Activated CD4-positive, alpha-beta T cell treated with anti-CD3 and anti-CD28 coated beads, Interleukin-2, amount 10 ng/mL, durations not matched to agents 7 days and 5 days (primary cell): ENCODE measurements at places on chromosomes 7 and 10. TPM values are rescaled to one million over a fixed set of nuclear protein-coding genes. Genes with fewer than 3 reads are reported as not detected.

- no peak for DNase-seq
Measured at GRCh38 chr10:27944005-27944404, 54.9 kb downstream of the ODAD2 start.

DNA sequence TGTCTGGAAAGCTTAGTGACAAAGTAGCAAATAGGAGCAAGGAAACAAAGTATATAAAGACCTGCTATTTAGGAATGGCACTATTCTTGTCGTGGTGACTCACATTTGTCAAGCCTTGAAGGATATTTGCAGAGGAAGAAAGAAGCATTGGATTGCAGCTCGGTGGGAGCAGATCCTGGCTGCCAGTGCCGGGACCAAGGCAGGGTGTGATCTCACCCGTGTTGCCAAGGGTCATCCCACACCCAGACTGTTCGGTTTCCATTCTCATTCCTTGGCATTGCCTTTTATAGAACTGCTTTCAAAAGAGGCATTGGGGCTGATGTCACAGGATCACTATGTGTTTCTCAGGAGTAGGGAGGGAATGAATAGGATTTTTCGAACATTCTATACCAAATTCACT lies 176.2 kb downstream of the GALNT17 start:
- DNase-seq: no peak

FXYD4 gene
- not detected for total RNA-seq

DNA sequence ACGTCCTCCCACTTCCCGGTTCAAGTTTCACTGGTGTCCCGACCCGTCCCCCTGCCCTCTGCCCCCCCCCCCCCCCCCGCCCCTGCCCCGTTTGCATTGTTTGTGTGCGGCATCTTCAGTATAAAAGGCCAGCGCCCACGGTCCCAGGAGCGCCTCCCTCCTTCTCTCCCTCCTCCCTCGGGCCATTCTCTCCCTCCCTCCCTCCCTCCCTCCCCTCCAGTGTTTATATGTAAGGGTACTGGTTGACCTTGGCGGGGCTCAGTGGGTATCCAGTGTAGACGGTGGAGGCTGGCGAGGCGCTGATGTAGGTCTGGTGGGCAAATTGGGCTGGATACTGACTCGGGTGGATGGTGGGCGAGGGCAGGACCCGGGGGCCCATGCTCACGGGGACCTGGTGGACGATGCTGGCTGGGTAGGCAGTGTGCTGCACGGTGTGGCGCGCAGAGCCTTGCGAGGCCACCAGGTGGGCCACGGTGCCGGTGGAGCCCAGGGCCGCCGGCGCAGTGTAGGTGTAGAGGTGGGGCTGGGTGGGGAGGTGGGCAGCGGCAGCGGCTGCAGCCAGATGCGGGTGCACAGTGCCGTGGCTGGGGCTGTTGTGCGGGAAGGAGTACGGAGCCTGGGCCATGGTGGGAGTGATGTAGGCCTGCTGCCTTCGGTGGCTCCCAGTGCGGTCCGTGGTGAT lies 49.4 kb downstream of the CLEC2L start:
- DNase-seq: no peak

DNA sequence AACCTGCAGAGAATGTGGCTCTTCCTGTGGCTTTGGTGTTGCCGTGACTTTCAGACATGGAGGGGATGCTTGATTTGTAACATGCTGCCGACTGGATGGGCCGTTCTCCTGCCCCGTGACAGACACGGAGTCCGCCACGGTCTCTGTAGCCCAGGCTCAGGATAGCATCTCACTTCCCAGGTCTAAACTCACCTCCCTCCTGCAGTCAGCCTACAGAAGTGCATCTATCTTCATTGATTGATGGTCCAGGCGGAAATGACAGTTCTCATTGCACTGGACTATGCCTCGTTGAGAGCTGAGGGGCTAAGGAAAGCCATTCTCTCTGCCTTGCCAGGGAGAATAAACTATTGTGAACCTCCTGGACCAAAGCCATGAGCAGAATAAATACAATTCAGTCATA lies 77.5 kb downstream of the CHN2 start:
- DNase-seq: no peak

DNA sequence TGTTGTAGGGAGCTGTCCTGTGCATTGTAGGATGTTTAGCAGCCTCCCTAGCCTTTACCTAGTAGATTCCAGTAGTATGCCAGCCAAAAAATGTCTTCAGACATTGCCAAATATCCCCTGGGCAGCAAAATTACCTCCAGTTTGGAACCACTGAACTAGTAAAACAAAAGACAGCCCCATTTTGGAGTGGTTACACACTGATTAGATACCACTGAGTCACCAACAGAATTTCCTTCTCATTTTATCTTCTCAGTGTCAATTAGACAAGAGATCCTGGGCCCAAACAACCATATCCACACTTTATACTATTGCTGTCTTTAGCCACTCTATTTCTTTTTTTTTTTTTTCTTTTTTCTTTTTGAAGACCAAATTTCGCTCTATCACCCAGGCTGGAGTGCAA lies 3.5 kb upstream of the CCDC6 start:
- DNase-seq: no peak

DNA sequence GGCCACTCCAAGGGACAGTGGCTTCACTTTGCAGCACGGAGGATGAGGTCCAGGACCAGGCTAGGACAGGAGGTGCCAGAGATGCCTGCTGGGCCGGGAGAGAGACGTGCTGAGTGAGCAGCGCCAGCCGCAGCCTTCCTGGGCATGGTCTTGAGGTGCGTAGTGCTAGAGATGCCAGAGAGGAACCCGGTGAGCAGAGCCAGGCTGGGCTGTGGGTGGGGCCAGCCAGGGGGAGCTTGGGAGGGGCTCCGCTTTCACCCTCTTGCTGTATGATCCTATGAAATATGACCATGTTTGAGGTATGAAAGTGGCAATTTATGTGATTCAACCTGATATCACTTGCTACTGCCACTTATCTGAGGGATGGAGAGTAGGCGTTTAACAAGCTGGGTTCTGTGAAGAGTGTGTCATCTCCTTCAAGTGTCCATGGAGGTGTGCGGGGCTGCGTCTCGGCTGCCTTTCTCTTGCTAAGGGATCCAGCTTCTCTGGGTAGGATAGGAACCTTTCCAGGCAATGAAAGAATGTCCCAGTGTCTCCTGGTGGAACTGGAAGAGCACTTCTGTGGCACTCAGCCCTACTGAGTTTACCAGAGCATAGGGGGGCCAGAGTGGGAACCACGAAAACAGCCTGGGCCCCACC lies 518.4 kb upstream of the FOXK1 start:
- DNase-seq: no peak

STK31 gene
- total RNA-seq: 0.21 TPM

DNA sequence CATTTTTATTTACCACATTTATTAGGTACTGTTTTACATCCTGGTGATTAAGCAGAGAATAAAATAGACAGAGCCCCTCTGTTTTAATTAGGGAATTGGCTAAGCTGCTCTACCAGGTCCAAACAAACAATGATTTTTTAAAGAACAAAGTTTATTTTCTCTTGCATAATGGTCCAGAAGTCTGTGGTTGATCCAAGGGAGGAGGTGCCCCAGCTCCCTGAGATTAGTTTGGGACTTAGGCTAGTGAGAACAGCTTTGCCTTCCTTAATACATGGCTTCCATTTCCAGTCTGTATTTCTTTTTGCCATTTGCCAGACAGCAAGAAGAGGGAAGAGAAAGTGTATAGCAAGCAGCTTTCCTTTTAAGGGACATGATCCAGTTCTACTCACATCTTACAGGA lies 2.9 kb upstream of the MIOS start:
- no peak for DNase-seq

DNA sequence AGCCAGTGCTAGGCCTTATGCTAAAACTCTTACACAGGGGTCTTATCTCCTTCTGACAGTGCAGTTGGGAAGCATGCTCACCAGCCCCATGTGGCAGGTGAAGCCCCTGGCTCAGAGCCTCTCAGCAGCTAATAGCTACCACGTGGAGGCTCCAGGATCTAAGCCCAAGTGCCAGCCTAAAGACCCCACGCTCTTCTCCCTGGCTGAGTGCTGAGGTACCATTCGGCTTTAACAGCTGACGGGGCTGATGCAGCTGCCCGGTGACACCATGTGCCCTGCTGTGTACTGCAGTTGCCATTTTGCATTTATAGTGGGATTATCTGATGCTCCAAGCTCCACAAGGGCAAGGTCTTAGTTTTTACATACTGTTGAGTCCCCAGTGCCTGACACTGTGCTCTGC lies 515.7 kb upstream of the GALNT17 start:
- no peak for DNase-seq

OR2A5 gene
- total RNA-seq: not detected
